T-helper 22 cell (primary cell): ENCODE measurements at places on chromosomes 2 and 18.

DNA sequence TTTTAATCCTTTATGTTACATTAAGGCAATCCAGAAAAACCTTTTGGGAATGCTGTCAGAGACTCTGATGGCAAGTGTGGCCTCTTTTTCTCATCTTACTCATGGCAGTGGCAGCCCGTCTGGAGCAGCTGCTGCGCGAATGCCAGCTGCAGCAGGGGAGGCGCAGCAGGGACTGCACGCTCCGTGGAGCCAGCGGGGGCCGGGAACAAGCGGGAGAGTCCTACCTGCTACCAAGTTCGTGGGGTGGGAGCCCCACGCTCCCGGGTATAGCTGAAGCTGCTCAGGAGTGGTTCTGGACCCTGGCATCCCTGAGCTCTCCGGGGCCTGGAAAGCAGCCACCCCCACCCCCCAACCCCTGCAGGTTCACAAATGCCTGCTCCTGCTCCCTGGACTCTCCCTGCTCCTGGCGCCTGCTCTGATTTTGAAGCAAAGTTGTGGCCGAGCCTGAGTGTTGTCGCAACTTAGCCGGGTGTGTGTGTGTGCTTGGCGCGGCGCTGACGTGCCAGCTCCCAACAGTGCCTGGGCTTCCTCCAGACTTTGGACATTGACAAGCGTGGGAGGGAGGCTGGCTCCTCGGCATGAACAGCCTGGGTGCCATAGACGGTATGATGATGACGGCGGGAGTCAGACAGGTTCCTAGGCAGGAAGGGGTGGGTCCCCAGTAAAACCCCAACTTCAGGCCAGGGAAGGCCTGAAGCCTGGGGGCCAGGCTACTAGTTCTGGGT is 21.7 kb downstream of the TMX3 start:
- DNase-seq: no peak

DNA sequence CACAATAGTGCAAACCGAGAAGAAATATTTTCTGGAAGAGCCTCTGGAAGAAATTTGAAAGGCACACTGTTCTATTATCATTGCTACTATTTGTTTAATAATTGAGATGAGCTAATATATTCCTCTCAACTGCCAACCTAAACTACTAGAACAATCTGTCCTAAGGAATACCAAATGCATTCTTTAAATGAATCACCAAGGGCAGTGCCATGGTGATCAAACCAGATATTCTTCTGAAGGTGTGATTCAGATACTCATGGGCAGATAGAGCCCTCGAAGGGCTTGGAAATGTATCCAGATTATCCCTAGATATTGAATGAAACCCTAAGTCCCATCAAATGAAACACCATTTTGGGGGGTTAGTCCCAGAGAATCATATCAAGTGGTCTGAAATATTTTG is 76.6 kb downstream of the FIGN start:
- DNase-seq: no peak

DNA sequence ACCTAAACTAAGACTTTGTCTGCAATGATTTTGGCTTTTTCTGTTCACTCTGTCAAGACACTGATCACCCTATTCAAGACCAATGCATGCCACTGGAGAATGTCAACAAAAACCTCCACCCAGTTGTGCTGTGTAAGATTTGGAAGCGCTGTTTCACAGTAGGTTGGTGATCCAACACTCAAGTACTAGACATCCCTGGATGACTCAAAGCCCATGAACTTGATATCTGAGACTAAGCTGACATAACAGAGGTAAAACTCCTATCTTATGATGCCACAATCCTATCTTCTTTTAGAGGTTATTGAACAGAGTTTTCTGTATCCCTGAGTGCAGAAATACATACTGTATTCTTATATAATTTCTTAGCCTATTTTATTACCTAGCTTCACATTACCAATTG is 251.3 kb upstream of the ETAA1 start:
- DNase-seq: no peak

DNA sequence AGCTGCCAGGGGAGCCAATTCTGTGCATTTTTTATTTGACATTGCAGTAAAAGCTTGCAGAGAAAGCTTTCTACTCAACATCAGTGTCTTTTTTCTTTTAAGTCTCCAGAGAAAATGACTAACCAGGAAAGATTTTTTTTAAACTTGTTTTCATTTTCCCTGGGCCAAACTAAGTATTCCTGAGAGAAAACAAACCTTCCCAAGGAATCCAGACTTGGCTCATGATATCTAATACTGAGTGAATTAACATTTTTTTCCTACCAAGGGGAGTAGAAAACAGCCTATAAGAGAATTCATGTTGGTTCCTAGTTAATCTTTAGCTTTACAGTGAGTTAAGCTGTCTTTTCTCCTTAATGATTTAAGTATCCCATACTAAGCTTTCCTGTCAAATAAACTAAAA is 46.7 kb downstream of the DAPL1 start:
- no peak for DNase-seq

DNA sequence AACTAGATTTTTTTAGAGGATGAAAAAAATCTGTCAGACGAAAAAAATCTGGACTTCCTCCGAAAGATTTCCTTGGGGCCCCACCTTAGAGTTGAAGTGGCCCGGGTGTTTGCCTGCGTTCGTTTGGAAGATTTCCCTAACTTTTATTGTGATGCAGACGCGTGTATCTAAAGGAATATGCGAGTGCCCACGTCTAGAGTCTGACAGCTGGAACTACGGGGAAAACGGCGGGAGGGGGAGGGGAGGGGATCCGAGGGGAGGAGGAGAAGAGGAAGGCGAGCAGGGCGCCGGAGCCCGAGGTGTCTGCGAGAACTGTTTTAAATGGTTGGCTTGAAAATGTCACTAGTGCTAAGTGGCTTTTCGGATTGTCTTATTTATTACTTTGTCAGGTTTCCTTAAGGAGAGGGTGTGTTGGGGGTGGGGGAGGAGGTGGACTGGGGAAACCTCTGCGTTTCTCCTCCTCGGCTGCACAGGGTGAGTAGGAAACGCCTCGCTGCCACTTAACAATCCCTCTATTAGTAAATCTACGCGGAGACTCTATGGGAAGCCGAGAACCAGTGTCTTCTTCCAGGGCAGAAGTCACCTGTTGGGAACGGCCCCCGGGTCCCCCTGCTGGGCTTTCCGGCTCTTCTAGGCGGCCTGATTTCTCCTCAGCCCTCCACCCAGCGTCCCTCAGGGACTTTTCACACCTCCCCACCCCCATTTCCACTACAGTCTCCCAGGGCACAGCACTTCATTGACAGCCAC is 2.4 kb upstream of the SP9 start:
- no peak for DNase-seq

- no peak for DNase-seq
Measured at GRCh38 chr2:26376799-26377198, 24.9 kb upstream of the DRC1 start.

- no peak for DNase-seq
Measured at GRCh38 chr2:2464094-2464493, 133.0 kb upstream of the MYT1L start.

DNA sequence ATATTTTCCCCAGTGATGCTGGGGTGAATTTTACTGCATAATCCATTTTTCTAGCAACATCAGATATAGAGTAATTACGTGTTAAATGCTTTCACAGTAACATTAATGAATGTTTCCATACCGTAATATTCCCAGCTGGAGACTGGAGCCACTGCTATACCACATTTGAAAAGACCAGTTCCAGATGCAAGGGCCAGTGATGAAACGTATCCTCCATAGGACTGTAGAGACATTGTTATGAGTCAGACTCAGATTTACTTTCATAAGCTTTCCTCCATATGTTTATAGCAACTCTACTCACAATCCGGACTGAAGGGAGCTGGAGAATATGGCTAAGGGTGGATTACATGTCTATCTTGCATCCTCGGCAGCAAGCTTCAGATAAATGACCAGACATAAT is 22.7 kb upstream of the GCG start:
- DNase-seq: no peak

DNA sequence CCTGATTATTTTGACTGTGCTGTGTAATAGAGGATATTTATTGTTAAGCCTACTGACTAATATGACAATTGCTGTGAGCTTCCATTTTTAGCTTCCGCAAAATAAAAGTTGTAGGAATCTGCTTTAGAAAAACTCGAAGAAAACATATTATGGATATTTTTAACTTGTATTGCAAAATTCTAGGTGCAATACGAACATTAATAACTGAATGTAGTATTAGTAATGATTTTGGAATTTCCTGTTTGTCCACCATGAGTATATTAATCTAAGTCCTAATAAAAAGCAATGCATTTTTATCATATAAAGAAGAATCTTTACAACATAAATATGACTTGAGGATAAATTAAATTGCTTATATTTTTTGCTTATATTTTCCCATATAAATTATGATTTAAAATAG is 2.4 kb upstream of the DSC3 start:
- DNase-seq: no peak

GRCh38 chr18:48163738-48164115 is 233.3 kb upstream of the SMAD2 start:
- no peak for DNase-seq

DNA sequence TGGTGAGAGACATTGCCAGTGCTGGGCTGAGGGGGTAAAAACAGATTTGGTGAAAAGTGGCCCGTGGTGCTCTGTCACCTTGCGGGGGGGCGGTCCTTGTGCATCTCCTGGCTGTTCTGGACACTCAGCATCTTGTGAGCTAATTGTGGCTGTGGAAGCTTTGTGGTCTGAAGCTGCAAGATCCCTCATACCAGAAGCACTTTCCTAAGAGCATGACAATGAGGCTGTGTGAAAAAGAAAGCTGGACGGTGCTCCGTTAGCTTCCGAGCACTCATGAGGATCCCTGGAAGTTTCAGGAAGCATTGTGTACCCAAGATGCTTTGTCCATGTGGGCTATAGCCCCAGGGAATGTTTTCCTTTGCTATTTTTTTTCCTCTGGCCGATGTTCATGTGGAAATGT is 74.5 kb downstream of the CABLES1 start:
- DNase-seq: no peak

DNA sequence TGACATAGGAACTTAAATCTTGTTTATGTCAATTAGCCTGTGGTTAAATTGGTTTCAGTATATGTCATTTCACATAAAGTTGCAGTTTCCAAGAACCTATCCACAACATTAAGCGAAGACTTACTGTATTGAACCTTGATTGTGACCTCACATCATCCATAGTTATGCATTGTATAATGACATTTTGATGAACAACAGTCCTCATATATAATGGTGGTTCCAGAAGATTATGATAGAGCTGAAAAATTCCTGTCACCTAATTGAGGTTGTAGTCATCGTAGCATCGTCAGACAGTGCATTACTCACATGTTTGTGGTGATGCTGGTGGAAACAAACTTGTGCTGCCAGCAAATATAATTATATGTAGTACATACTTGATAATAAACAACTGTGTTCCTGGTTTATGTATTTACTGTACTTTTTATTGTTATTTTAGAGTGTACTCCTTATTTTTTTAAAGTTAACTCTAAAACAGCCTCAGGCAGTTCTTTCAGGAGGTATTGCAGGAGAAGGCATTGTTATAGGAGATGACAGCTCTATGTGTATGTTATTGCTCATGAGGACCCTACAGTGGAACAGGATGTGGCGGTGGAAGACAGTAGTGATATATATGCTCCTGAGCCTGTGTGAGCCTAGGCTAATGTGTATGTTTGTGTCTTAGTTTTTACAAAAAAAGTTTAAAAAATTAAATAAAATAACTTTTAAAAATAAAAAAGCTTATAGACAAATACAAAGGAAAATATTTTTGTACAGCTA is 56.6 kb downstream of the UBE2E3 start:
- no peak for DNase-seq

DNA sequence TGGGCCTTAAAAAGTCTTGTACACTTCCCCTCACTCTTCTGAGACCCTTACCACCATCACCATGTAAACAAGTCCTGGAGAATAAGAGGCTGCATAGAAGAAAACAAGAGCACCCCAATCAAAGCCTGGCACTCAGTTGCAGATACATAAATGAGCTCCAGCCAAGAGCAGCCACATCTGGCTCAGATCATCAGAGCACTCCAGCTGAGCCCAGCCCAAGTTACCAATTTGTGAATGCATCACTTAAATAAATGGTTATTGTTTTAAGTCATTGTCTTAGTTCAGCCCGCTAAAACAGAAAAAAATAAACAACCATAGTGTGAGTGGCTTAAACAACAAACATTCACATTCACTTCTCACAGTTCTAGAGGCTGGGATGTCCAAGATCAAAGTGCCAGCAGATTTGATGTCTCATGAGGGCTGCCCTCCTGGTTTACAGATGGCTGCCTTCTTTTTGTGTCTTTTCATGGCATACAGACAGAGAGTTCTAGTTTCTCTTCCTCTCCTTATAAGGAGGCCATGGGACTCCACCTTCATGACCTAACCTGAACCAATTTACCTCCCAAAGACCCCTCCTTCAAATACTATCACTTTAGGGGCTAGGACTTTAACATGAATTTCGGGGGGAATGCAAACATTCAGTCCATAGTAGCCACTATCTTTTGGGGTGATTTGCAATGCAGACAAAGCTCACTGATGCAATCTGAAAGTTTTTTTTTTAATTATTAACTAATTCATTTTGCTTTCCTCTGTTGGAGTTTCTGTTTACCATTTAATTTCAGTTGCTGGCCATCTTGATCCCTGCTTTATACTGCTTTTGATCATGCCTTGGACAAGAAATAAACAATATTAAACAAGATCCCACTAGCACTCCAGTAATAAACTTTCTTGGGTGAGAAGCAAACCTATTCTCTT is 187.5 kb upstream of the ACVR2A start:
- DNase-seq: no peak

DNA sequence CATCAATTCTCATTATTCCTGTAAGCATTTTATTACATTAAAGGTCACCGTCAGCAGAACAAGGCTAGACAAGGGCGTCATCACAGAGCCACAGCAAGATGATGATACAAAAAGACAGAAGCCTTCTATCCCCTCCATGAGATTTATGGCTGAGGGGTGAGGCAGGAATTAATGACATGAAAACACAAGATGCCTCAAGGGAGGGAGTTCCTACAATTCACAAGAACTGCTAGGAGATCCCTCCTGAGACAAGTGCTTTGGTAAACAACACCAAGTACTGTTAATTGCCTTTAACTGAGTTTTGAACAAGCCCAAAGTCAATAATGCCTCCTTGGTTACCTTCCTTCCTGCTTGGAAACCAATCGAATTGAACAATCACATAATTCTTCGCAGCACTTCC is 14.1 kb downstream of the ADD2 start:
- no peak for DNase-seq

GRCh38 chr2:178473931-178474330 is 4.5 kb downstream of the FKBP7 start:
- no peak for DNase-seq
